ENCODE measurements at places on chromosomes 1 and 21.

GRCh38 chr1:186609183-186609582, 71.0 kb downstream of the PTGS2 start:
- DNase-seq: no peak

- DNase-seq: no peak
These were observed 629 bp downstream of the CTNNBIP1 start for GRCh38 chr1:9909234-9910046.

DNA sequence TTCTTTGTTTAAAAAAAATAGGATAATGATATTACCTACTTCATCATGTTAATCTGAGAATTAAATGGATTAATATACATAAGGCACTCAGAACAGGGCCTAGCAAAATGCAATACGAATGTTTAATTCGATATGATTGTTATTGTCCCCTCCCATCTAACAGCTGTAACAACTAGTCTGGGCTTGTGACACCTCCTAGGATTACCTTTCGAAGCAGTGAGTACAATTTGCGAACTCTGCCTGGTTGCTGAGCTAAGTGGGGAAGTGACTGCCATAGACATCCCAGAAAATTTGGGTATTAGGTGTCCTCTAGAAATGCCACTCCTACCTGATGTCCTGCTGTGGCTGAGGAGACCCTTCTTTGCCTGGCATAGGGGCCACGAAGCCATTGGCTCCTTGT, 3.0 kb downstream of the RASSF5 start:
- DNase-seq: no peak

GRCh38 chr21:45870421-45870820, 111.1 kb upstream of the COL6A1 start:
- no peak for DNase-seq

- no peak for DNase-seq
These were observed 41.8 kb downstream of the FNBP1L start for GRCh38 chr1:93489756-93490155.

DNA sequence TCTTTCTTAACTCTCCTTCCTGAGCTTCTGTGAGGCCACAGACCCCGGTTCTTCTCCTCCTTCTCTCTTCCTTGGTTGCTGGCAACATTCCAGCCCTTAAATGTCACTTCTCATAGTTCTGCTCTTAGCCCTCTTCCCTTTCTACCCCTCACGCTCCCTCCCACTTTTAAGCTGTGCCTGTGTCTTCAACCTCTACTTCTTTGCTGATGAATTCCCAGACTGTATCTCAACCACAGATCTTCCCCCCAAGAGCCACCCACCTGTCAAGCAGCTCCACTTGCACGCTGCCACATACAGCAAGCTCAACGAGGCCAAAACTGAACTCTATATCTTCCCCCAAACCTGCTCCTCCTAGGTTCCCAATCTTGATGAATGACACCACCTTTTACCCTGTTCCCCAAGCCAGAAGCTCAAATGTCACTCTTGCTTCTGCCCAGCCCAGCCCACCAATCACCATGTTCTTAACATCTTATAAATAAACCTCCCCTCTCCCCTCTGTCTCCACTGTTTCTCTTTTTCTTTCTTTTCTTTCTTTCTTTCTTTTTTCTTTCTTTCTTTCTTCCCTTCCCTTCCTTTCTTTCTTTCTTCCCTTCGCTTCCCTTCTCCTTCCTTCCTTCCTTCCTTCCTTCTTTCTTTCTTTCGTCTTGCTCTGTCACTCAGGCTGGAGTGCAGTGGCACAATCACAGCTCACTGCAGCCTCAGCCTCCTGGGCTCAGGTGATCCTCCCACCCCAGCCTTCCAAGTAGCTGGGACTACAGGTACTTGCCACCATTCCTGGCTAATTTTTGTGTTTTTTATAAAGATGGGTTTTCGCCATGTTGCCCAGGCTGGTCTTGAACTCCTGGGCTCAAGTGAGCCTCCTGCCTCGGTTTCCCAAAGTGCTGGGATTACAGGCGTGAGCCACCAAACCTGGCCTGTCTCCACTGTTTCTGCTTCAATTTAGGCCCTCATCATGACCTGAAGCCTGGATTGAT, 19.8 kb upstream of the PTP4A2 start:
- DNase-seq: no peak

Data from NCI-H1417 treated with DMSO at 0.1 percent for 48 hours (cell line).